ENCODE measurements at places on chromosomes 5 and 9.

- no peak for DNase-seq
Observed at GRCh38 chr9:38134611-38135237, 65.7 kb upstream of the SHB start.

DNA sequence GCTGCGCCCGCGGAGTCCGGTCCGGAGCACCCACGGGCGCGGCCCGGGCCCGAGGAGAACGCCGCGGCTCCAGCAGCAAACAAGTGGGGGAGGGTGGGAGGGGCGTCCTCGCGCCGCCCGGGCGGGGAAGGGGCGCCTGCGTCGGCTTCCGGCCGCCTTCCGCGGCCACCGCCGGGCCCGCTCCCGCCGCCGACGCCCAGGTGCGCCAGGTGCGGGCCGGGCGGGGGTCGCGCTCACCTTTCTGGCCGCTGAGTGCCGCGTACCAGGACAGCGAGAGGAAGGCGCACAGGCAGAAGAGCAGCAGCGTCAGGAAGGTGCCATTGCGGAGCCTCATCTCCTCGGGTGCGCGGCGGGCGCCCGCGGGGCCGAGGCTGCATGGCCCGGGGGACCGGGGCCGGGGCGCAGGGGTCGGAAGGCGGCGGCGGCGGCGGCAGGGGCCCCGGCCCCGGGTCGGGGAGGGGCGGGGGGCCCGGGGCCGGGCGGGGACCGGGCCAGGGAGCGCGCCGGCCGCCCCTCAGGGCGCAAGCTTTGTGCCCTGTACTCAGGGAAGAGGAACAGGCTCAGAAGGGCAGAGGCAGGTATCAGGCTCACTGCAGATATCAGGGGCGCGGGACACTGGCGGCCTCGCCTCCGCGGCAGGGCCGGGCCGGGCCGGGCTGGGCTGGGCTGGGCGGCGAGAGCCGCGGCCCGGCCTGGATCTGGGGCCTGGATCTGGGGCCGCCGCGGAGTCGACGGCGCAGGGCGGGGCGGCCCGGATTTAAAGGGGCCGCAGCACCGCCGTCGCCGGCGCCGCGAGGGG is at the start of gene MGAT4B:
MGAT4B (minus strand) TSS at position 617 of the 799 bp plus-strand sequence; CDS start at position 334, 283 bp downstream.
- DNase-seq, result no peak

DNA sequence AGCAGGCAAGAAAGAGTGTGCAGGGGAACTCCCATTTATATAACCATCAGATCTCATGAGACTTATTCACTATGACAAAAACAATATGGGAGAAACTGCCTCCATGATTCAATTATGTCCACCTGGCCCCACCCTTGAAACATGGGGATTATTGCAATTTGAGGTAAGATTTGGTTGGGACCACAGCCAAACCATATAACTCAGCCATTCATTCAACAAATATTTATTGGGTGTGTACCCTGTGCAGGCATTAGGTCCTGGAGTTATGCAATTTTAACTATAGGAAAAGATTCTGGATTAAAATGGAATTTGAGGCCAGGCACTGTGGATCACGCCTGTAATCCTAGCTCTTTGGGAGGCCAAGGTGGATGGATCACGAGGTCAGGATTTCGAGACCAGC is 124.2 kb upstream of the GAS1 start:
- no peak for DNase-seq

DNA sequence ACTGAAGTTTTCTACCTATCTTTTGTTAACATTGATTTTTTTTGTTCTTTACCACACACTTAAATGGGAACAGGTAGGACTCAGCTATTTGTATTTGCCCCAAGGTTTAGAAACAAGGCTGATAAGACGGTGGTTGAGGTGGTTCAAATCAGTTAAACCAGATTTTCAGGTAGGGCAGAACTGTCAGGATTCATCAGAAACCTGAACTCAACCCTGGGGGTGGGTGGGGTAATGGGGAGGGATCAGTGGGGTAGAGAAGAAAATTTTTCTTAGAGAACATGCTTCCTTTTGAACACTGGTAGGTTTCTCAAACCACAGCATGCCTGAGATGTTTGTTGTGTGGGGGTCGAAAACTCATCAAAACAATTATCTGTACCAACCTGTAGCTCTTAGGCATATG is 113.0 kb downstream of the BASP1 start:
- DNase-seq, result no peak

GRCh38 chr9:133887540-133888047 is 104.5 kb downstream of the VAV2 start:
- no peak for DNase-seq

DNA sequence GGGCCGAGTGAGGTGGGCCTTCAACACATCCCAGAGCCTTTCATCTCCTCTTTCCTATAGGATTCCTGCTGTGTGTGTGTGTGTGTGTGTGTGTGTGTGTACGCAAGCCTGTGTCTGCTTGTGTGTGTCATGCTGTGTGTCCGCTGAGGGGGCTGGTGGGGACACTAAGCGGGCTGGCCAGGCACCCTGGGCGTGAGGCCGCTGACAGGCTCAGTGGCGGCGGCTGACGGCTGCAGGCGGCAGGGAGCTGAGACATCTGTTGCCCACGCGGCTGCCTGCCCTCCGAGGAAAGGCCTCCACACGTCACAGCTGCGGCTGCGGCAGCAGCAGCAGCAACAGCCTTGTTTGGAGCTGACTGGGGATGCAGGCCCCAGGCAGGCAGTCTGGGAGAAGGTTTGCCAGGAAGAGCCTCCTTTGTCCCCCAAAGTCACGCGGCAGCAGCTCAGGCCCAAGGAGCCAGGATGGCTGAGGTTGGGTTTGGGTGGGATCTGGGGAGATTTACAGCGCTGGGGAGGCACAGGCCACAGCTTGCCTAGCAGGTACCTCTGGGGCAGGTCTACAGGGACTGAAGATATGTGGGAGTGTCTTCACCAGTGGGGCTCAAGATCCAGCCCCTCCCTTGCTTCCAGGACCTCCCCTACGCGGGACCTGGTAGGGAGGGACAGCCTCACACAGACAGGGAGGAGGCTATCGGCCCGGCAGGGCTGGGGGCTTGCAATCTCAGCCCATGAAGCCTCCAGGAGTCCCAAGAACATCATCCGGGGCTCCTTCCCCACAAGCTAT is 1.8 kb downstream of the PDLIM4 start:
- no peak for DNase-seq
